Suppressor macrophage treated with lipopolysaccharide for 4 hours (primary cell): ENCODE measurements at places on chromosomes 12 and 14.

GRCh38 chr12:46872135-46872534 lies 46.3 kb upstream of the SLC38A4 start:
- no peak for DNase-seq

- DNase-seq = no peak
Measured at GRCh38 chr12:115762936-115763335, 514.6 kb downstream of the MED13L start.

DNA sequence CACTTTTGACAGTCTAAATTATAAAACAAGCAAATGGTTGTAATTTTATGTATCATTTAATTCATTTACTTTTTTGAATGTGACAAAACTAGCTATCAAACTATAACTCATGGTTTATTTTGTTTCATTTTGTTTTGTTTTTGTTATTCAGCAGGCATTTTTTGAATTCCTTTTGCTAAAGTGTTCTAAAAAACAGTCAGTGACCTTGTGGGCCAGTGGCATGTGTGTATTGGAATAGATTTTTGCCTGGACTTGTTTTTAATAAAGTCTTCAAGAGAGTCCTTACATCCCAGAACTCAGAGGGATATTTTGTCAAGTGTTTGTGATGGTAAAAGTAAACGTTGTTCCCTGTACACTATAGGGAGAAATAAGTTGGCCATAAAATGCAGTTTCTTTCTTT lies 369.7 kb upstream of the SYT1 start:
- no peak for DNase-seq

DNA sequence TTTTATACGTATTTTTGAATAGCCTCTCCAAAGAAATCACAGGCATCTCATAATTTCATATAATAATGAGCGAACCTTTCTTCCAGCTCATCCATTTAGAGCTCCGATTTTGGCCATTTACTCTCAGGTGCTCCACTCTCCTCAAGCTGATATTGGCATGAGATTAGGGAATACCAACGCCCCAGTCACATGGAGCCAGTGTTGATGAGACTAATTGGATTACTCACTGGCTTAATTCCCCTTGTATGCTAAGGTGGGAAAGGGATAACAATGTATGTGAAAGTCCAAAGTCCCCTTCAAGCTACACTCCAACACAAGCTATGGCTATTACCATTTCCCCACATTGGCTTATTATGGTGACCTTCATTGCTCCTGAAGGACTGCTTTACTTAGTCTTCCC lies 76.6 kb upstream of the NAV3 start:
- DNase-seq = no peak

DNA sequence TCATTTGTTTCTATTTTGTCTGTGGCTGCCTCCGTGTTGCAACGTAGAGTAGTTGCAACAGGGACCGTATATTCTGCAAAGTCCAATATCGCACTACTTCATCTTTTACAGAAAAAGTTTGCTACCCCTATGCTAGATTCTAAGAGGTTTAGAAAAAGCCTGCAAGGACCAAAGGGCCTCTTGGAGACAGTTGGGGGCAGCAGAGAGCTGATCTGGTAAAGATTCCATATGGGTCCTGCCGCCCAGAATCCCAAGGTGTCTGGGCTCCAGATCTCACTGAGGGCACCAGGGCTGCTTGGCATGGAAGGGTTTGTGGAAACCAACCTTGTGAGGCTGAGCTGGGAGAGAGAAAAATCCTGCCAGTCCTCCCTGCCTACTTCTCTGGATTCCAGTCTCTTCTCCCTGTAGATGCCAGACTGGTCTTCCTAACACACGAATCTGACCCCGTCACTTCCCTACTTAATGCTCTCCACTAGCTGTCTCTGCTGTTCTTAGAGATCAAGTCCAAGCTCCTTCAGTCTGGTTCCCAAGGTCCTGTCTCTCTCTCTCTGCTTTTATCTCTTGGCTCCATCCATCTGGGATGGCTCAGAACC lies 74.6 kb downstream of the GLRX5 start:
- peak; percentile 27 for DNase-seq

- DNase-seq = no peak
Measured at GRCh38 chr12:110287986-110288385, 6.9 kb downstream of the ATP2A2 start.

- DNase-seq = no peak
Measured at GRCh38 chr14:53226553-53226952, 73.4 kb upstream of the DDHD1 start.

GRCh38 chr14:36884049-36884448 lies 222.4 kb downstream of the PAX9 start:
- no peak for DNase-seq

- no peak for DNase-seq
Measured at GRCh38 chr14:34174973-34175372, 224.1 kb upstream of the EGLN3 start.

DNA sequence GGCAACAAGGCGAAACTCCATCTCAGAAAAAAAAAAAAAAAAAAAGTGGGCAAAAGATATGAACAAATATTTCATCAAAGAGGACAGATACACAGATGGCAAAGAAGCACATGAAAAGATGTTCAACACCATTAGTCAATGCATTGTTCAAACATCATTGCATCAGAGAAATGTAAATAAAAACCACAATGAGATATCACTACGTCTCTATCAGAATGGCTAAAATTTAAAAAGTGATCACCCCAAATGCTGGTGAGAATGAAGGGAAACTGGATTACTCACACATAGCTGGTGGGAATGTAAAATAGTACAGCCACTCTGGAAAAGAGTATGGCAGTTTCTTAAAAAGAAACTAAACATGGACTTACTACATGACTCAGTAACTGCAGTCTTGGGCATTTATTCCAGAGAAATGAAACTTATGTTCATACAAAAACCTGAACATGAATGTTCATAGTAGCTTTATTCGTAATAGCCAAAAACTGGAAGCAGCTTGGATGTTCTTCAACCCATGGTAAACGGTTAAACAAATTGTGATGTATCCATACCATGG lies 3.6 kb downstream of the L2HGDH start:
- DNase-seq = peak; percentile 65

DNA sequence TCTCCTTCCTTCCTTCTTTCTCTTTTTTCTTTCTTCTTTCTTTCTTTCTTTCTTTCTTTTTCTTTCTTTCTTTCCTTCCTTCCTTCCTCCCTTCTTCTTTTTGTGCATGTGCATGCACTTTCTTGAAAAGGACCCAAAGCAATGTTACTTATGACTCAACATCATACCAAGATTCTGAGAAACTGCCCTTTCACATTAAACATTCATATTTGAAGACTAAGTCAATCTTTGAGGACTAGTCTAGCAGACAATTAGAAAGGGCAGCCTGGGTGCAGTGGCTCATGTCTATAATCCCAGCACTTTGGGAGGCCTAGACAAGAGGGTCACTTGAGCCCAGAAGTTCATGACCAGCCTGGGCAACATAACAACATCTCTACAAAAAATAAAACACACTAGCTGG lies 212.8 kb upstream of the KITLG start:
- no peak for DNase-seq

- DNase-seq = no peak
Measured at GRCh38 chr12:121282072-121282742, 14.3 kb downstream of the CAMKK2 start.

DNA sequence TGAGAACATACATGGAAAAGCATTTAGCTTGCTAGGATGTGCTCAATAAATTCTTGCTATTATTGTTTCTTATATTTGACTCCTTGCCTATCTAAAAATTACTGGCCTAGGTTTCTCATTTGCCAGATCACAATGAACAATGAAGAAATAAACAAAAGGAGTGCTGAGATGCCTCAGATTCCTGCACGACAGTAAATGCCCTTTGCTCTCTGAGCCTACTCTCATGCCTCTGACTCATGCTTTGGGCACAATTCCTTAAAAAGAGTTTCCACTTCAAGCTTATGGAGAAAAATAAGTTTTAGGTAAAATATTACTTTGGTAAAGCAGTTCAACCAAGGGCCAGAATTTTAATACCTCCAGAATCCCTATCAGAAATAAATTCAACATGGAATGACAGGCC lies 30.9 kb downstream of the GRIN2B start:
- DNase-seq = no peak

- no peak for DNase-seq
Measured at GRCh38 chr12:8697120-8697475, 693 bp upstream of the RIMKLB start.

DNA sequence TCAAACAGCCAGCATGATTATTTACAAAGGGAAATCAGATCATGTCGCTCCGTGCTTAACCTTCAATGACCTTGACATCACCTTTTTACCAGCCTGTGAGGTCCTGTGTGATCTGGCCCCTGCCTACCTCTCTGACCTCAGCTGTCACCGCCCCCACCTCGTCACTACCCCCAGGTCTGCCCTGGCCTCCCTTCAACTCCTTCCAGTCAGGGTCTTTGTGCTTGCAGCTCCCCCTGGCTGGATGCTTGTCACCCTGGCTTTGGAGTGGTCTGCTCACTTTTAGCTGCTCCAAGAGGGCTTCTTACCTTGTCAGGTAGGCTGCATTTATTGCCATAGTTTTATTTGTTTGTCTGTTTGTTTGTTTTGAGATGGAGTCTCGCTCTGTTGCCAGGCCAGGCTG lies 8.2 kb upstream of the MAX start:
- no peak for DNase-seq

- DNase-seq = no peak
Measured at GRCh38 chr12:51915951-51916350, 8.6 kb downstream of the ACVRL1 start.

GRCh38 chr12:111980598-111980997 lies 32.4 kb downstream of the TMEM116 start:
- DNase-seq = no peak

DNA sequence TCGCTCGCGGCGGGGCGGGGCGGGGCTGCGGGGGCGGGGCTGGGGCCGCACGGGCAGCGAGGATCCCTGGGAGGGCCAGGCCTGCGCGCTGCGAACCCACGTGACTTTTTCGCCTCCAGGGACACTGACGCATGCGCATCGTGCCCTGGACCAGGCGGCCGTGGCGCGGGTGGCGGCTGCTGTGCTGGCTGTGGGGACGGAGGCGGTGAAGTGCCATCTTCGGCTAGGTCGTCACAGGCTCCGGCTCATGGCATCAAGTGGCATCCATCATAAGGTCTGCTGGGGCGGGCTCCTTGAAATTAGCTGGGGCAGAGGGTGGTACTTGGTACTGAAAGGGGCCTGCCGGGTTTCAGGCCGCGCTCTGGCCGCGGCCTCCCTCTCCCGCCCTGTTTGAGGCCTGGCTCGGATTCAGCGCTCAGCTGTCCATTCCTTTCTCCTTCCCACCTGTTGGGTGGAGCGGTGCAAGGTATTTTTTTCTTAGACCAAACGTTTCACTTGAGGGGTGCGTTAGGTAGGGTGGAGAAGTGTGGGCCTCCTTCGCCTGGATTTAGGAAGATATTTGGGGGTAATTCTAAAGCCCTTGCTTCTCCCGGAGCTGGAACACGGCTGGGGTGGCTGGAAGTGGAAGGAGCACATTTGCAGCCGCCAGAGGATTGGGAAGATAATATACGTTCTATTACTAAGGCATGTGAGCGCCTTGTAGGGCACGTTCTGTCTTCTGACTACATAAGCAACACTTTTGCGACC lies at the start of gene PRPF39:
Gene PRPF39 (plus strand): TSS at position 141 of the 747 bp plus-strand sequence. CDS start 11,124 bp downstream, outside the sequence.
- DNase-seq = peak; percentile 97

DNA sequence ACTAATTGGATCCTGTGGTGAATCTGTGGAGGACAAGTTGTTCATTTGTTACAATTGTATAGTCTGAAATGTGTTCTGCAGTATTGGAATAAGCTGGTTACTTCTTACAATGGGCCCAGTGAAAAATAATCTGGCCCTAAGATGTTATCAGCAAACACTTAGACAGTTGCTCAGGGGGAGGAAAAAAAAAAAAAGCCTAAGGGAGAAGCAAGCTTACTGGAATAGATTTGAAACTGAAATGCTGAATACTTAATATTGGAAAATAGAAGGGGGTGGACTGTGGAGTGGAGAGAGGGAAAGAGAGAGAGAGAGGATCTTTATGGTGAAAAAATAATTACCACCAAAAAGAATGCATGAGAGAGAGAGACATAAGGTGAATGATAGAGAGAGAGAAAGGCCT lies 4.0 kb downstream of the FOXG1 start:
- no peak for DNase-seq

DNA sequence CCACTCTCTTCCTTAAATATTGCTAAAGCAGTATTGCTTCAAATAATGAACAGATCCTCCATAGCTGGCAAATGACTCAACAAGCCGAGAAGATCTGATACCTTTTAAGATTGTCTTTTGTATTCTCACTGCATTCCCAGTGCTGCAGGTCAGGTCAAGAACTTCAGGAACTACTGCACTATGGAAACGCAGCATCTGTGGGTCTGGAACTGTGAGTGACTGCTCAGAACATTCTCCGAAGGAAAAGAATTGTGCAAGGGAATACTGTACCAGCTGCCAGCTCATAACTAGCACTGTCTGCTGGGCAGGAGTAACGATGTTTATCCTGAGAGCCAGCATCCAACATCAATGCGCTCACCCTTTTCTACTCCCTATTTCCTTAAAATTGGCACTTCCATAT lies 348.0 kb upstream of the SOX5 start:
- no peak for DNase-seq

- DNase-seq = no peak
Measured at GRCh38 chr12:47980197-47980596, 16.8 kb downstream of the TMEM106C start.

DNA sequence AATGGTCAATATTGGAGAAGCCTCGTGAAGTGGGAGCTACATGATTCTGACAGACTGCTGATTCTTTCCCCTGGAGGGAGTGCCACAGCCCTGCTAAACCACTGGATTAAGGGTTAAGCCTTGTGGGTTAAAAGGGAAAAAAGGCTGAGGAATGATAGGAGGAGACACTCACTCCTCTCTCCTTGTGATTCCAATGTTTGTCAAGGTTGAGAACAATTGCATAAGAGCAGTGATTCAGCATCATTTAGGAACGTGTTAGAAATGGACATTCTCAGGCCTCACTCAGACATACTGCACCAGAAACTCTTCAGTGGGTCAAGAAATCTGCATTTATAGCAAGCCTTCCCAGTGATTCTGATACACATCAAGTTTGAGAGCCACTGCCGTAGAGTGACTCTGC lies 87.8 kb upstream of the GZMB start:
- DNase-seq = no peak

DNA sequence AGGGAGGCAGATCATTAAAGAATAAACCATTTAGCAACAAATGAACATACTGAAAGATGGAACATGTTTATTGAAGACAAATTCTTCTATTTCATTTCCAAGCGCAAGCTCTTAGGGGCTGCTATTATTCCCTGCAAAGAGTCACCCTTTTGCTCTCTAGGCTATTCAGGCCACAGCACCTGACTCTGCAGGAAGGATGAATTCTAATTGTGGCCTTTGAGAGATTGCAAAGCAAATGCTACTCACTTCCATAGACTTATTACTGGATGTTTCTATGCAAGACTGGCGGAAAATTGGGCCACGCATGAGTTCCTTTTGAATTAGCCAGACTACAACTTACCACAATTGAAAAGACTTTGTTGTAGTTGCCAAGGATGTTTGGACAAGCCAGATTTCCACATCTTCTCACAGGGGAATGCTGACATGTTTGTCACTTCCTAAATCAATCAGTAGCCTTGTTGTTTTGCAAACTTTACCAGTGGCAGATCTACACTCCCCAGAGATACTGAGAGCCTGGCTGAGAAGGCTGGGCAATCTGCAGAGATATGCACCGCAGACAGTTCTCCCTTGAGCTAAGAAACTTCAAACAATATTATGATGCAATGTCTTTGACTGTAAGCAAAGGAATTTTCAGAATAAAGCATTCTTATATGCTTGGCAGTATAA lies 334.3 kb upstream of the SYT1 start:
- no peak for DNase-seq

GRCh38 chr12:65720136-65721130 lies 103.8 kb upstream of the HMGA2 start:
- DNase-seq = no peak
